ENCODE measurements at places on chromosomes 2 and 18. TPM values are rescaled to one million over a fixed set of nuclear protein-coding genes. Genes with fewer than 3 reads are reported as not detected.

GRCh38 chr18:62400916-62401315, 75.8 kb downstream of the TNFRSF11A start:
- peaks cover 4% of the 10 kb centered on the region for H3K4me1 ChIP-seq
- no peak overlapping the region for H3K4me3 ChIP-seq
- H3K27ac ChIP-seq = no peak overlapping the region
- no peak for DNase-seq
- no peaks in the 10 kb centered on the region for H3K36me3 ChIP-seq

The LOXHD1 gene
- total RNA-seq = 0.12 TPM

The SIX3 gene
- total RNA-seq = not detected

The REEP1 gene
- total RNA-seq = 0.20 TPM

- no peaks in the 10 kb centered on the region for H3K27me3 ChIP-seq
- H3K36me3 ChIP-seq = no peaks in the 10 kb centered on the region
- no peak overlapping the region for H3K4me3 ChIP-seq
- no peaks in the 10 kb centered on the region for H3K4me1 ChIP-seq
- H3K27ac ChIP-seq = no peak overlapping the region
Measured at GRCh38 chr18:64403784-64404503, 255.1 kb upstream of the LINC00305 start.

Measured in activated naive CD8-positive, alpha-beta T cell treated with anti-CD3 and anti-CD28 coated beads for 36 hours (primary cell).